NCI-H226 (cell line): ENCODE measurements at places on chromosomes 16 and 17.

DNA sequence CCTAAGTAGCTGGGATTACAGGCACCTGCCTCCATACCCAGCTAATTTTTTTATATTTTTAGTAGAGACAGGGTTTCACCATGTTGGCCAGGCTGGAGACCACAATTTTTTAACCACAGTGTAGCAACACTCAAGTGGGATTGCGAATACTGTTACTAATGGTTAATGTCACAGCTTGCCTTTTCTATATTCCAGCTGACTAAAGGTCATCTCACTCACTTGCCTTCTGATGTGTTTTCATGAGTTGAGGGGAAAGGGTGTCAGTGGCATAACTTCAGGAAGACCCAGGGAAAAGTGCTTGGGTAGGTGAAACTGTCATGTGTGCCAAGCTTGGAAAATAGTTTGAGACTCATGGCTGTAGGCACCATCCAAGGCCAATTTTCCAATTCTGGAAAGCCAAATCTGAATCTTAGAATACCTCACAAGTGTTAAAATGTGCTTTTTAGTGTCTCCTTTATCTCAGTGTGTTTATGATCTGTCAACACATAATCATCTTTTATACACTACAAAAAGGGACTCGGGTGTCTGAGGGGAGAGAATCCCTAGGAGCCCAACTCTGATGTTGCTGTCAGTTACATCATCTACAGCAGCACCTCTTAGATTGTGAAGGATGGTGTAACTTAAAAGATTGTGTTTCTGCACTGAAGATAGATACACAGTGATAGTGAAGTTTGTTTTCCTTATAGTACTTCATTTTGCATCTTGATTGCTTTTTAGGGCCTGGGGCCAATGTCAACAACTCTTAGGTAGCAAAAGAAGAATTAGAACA, 27.1 kb downstream of the OGFOD1 start:
- no peak for DNase-seq

DNA sequence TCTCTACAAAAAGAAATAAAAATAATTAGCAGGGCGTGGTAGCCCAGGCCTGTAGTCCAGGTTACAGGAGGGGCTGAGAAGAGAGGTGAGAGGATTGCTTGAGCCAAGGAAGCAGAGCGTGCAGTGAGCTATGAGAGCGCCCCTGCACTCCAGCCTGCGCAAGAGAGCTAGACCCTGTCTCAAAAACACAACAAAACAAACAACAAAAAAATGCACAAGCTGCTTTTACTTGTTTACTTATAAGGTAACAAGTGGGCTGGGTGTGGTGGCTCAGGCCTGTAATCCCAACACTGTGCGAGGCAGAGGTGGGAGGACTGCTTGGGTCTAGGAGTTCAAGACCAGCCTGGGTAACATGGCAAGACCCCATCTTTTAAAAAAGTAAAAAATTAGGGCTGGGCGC, 1.7 kb downstream of the CYTH1 start:
- no peak for DNase-seq

GRCh38 chr17:42221886-42222745, 27.8 kb upstream of the GHDC start:
- DNase-seq: peak; percentile 9

DNA sequence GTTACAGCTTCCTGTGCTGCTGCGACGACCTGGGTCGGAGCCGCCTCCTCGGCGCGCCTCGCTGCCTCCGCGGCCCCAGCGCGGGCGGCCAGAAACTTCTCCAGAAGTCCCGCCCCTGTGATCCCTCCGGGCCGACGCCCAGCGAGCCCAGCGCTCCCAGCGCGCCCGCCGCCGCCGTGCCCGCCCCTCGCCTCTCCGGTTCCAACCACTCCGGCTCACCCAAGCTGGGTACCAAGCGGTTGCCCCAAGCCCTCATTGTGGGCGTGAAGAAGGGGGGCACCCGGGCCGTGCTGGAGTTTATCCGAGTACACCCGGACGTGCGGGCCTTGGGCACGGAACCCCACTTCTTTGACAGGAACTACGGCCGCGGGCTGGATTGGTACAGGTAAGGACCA, 746 bp downstream of the HS3ST2 start:
- no peak for DNase-seq
